ENCODE measurements at places on chromosomes 6 and 20.

DNA sequence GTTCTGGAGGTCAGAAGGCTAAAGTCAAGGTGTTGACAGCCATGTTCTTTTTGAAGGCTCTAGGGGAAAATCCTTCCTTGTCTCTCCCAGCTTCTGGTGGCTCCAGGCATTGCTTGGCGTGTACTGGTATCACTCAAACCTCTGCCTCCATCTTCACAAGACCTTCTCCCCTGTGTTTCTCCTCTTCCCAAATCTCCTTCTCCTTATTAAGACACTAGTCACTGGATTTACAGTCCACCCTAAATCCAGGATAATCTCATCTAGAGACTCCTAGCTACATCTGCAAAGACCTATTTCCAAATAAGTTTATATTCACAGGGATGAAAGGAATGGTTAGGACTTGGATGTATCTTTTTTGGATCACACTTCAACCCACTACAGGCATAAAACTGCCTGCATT, 26.0 kb upstream of the CTAGE9 start:
- no peak for DNase-seq

- no peak for DNase-seq
These were observed 494.7 kb upstream of the MARCKS start for GRCh38 chr6:113362301-113363047.

DNA sequence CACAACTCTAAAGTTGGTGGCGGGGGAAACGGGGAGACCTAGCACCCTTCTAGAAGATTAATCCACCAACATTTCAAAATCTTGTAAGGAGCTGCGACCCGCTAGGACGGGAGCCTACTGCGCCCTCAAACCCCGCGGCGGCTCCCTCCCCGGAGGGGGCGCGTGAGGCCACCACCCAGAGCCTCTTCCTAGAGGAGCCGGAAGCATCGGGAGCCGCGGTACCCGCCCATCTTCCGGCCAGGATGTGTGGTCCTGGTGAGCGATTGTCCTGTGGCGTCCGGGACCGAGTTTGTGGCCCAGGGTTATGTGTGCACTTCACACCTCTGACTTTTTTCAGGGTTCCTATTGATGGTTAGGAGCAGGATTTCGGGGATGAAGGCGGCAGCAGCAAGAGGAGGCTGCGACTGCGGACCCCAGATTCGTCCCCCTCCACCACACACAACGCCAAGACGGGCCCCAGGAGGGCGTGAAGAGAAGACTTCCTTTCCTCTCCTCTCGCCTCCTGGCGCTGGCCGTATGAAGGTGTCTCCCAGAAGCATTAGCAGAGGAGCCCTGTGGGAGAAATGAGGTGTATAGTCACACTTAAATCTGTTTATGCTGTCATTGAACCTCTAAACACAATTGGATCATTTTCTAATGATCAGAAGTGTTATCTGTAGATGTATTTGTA, 10.7 kb downstream of the ZNF165 start:
- DNase-seq = peak; percentile 31

GRCh38 chr6:5443491-5443890, 182.2 kb downstream of the FARS2 start:
- no peak for DNase-seq

DNA sequence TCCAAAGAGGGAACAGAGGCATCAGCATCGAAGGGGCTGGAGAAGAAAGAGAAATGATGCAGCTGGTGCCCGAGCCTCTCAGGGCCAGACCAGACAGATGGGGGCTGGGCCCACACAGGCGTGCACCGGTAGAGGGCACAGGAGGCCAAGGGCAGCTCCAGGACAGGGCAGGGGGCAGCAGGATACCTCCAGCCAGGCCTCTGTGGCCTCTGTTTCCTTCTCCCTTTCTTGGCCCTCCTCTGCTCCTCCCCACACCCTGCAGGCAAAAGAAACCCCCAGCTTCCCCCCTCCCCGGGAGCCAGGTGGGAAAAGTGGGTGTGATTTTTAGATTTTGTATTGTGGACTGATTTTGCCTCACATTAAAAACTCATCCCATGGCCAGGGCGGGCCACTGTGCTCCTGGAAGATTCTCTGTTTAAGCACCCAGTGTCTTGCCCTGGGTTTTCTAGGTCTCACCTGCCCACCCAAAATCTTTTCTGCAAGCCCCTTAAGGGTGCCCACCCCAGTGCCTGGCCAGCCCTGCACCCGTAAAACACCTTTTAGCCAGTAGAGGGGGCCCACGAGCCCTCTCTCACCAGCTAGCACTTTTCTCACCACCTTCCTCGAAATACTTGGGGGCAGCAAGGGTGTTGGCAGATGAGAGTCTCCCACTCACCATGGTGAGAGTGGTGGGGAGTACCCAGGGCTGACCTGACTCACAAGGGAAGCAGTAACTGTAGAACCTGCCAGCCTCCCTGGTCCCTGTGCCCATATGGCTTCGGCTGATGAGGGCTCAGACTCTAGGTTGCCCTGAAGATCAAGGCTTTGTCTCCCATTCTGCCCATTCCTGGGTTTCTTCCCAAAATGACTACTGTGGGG, 35.7 kb upstream of the ID1 start:
- DNase-seq = peak; percentile 76

DNA sequence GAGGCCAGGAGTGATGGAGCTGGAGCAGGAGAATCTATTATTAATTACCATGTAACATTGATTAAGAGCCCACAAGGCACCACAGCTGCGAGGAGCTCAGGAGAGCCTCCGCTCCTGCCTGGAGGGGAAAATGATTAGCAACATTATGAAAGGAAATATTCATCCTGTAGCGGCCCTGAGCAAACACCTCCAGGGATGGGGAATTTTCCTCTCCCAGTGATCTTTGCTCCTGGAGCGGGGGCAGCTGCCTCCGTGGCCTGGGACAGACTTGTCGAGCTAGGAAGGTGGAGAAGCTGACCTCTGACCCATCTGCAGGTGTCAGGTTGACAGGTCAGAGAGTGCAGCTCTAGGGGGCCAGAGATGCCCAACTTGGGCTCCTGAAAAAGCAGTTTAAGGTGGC, 40.1 kb upstream of the SIRPA start:
- DNase-seq = no peak

GRCh38 chr6:156425359-156426020, 351.7 kb upstream of the ARID1B start:
- no peak for DNase-seq

All from femur (tissue), 1 donor.